ENCODE measurements at places on chromosomes 3 and 15. TPM values are rescaled to one million over a fixed set of nuclear protein-coding genes. Genes with fewer than 3 reads are reported as not detected.

The DUOX1 gene
- total RNA-seq, result not detected

The PIK3CB gene
- total RNA-seq, result 11.1 TPM

The ITPR1 gene
- total RNA-seq, result 13.6 TPM

The YEATS2 gene
- 22.9 TPM for total RNA-seq

The SOX14 gene
- total RNA-seq, result not detected

Data from mammary microvascular endothelial cell (primary cell).